GM10248 (cell line): ENCODE measurements at places on chromosomes 5 and 9.

- DNase-seq: peak; percentile 99
Measured at GRCh38 chr5:34929134-34929719, at the start of gene DNAJC21. Gene DNAJC21, plus strand, starts transcription at chr5:34929559. Its CDS starts 261 bp downstream, at chr5:34929820.

- DNase-seq: peak; percentile 82
Measured at GRCh38 chr9:83622939-83623678, at the start of gene IDNK. Gene IDNK, plus strand, starts transcription at chr9:83623143. Its CDS starts 29 bp downstream, at chr9:83623172.

DNA sequence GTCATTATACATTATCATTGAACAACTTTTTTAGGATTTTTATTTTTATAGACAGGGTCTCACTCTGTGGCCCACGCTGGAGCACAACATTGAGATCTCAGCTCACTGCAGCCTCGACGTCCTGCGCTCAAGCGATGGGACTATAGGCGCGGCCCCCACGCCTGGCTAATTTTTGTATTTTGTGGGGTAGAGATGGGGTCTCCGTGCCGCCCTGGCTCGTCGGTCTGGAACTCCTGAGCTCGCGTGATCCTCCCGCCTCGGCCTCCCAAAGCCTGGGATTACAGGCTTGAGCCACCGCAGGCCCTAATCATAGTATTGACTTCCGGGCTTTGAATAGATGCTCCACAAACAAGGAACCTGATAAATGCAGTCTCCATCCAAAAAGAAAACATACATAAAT is 1.4 kb upstream of the EDF1 start:
- DNase-seq: no peak

DNA sequence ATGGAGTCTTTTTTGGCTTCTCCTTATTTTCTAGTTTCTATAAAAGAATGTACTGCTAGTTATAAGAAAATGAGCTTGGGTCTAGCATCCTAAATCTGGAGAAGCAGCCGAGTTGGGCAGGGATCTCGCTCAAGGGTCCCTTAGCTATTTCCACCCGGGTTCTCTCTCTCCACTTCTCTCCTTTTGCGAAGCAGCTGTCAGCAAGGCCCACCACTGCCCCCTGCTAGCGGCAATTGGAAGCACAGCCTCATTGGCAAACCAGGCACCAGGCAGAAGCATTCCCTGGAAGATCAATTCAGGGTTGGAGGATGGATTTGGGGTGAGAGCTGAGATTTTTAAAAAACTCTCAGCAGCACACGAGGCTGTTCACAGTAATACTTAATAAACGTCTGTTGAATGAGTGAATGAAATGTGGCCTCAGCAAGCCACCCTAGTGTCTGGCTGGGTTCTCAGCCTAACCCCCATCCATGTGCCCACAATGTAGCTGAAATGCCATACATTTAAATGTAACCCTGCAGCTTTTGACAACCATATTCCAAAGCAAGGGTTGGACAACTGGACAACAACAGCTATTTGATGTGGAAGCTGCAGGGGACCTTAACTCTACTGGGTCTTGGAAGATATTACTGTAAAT is 34.6 kb upstream of the TNIP1 start:
- DNase-seq: peak; percentile 69

DNA sequence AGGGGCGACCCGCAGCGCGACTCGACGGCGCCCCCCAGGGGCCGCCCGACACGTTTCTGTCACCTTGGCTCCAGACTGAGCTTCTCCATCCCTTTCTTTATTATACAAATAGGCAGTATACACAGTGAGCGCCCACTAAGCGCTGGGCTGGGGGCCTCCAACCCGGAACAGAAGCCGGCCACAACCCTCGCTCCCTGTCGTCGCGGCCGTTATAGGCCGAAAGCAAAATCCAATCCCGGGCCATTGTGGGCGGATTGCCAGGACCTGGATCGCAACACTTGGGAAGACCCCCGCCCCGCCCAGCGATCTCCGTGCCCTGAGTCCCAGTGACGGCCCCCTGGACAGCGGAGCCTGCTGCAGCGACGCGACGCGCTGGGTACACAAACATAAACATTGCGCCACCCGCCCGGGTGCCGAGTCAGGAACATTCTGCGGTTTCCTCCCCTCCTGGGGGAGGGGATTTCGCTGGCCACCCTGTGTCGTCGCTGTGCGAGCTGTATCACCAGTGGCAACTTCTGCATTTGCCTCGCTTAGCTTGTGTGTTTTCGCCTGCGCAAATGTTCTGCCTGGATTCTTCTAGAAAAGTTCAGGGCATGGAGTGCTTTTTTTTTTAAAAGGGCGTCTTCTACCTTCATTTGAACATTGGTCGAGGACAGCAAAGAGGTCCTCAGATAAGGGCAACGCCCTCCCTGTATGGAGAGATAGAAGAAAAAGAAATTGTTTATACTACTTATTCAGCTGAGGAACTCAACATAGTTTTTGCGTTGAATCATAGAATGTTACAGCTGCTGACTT is 1.3 kb upstream of the DUSP1 start:
- DNase-seq: peak; percentile 78

- no peak for DNase-seq
Measured at GRCh38 chr5:89900346-89900745, 509.2 kb downstream of the CETN3 start.

GRCh38 chr9:113416149-113416721 is 5.7 kb downstream of the C9orf43 start:
- peak; percentile 72 for DNase-seq

DNA sequence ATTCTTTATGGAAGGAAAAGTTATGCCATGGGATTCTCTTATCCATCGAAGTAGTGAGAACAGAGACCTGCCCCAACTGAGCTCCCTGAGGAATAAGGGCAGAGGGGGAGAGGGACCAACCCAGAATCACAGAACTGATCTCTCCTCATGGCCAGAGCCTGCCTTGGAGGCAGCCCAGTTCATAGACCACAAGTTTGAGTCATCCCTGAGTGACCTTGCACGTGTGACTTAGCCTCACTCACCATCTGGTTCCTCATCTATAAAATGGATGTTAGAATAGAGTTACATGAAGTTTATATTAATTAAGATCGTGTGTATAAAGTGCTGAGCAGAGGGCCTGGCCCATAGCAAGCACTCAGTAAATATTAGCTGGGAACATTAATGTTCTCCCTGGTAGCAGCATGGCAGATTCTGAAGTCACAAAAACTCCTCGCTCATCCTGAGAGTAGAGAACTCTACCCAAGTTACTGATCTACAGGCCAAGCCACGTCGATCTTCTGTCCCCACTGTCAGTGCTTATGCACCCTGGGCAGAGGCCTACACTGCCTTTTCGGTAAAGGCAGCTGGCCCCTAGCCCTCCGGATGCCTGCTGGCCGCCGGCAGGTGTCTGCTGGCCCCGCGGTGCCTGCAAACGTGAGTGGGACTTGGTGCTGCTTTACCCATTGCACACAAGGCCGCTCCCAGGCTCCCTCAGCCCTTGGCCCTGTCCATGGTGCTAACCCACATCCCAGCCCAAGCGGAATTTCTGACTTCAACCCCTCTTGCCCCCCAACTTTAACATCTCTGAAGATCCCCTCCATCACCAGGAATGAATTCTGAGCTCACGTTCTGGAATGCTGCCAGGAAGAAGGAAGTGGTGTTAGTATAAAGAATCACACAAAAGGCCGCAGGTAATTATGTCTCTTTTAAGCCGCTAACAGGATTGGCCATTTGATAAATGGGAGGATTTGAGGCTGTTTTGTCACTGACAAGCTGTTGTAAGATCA is 61.1 kb upstream of the ARAP3 start:
- no peak for DNase-seq

- DNase-seq: no peak
Measured at GRCh38 chr9:136697146-136697820, 10.0 kb upstream of the AGPAT2 start.

DNA sequence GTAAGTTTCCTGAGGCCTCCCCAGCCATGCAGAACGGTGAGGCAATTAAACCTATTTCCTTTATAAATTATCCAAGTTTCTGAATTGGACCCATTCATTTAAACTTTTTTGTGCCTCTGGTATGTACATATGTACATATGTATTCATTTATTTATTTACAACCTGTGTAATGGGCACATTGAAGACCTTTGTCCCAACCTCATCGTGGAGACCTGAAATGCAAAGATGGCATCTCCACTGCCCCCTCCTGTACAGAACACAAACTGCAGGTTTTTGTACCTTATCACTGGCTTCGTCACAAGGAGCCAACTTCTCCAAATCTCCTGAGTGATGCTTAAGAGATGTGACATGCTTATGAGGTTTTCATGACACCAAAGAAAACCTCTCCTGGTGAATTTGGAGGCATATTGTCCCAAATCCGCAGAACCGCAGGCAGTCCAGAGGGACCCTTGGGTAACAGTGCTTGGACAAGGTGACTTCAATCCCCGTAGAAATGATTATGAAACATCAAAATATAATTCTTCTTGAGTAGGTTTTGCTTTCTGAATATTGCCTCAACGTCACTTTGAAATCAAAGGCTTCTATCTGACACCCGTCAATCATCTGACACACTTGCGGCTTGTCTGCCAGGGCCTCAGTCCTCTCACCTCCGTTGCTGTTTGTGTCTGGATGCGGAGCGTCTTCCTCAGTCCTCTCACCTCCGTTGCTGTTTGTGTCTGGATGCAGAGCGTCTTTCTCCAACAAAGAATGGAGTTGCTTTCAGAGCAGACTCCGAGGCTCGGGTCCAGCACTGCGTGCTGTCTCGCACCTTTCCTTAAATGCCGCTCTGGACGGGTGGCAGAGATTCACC is 135.0 kb upstream of the IRX4 start:
- peak; percentile 49 for DNase-seq

DNA sequence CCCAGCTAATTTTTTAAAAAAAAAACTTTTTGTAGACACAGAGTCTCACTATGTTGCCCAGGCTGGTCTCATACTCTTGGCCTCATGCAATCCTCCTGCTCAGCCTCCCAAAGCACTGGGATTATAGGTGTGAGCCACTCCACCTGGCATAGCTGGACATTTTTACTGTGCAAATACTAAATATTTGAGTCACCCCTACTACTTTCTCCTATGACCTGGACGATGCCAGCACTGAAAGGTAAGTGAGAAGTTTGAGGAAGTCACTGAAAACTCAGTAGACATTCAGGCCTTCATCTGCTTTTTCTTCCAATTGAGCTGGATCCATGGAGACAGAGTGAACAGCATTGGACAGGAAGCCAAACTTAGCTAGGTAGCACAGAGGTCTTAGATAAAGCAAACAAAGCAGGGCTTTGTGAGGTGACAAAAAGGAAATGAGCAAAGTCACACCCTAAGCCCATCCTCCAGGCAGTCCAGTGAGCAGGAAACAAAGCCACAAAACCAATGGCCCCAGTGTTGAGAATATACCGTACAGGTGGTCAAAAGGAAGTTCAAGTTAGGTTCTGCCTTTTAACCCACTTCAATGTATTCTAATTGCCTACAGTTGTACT is 192.6 kb upstream of the RASA1 start:
- DNase-seq: peak; percentile 44

DNA sequence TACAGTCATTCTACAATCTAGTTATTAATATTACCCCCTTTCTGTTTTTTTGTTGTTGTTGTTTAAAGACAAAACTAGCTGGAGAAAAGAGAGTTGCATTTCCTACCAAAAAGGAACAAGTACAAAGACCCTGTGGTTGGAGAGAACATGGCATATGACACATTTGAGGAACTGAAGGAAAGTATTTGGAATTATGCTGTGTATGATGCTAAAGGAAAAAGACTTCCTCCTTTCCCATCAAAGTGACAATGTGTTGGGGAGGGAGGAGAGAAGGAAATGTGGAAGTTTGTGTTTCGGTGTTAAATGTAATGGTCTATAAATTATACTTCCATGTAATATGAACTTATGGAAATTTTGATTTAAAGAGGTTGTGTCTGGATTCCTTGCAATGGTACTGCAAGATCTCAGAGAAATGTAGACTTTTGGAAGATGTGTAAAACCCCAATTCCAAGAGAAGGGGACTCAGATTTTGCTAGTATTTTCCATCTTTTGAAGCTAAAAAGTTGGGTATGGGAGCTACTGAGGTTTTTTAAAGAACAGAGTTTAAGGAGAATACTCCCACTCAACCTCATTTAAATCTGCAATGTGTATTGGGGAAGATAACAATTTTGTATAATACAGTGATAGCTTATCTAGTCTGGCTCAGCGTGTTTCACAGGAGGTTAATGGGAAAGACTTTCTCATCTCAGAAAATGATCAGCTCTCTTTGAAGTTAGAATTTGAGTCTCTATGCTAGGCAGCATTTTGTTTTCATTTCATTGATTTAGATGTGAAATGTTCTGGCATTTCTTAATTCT is 15.4 kb upstream of the TNFSF8 start:
- DNase-seq: no peak

- peak; percentile 31 for DNase-seq
Measured at GRCh38 chr5:78320401-78320800, 25.9 kb upstream of the AP3B1 start.

DNA sequence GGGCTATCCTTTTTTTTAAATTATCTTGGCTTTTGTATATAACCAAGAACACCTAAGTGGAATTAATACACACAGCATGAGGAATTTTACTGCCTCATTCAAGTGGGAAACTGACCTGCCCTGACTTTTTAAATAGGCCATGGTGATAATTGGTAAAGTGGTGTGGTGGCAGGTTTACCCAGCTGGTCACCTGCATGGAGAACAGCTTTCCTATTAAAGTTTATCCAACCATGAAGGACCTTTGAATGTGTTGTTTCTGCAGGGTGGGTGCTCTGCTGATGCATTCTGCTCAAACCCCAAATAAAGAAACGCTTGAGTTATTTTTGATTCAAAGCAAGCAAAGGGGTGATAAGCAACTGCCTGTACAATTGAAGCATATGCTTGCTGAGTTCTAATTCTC is 261.0 kb upstream of the GRIN3A start:
- DNase-seq: no peak

DNA sequence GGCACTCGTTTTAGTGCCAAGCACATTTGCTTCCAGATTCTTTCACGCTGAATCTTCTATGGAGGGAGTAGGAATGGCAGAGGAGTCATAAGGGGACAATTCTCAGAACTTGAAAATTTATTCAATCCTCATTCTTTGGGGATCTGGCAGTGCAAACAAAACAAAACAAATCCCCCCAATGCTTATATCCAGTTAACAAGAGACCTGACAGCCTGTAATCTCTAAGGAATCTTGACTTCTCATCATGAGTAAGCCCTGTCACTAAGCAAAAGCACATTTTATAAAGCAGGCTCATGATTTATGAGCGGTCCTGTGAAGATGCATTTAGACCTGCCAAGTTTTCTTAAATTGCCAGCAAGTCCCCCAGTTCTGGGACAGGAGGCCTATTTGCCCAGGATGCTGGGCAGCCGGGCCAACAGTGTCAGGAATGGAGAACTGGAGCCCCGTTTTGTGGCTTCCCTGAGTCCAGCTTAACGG is 513.9 kb downstream of the CTNND2 start:
- DNase-seq: no peak

DNA sequence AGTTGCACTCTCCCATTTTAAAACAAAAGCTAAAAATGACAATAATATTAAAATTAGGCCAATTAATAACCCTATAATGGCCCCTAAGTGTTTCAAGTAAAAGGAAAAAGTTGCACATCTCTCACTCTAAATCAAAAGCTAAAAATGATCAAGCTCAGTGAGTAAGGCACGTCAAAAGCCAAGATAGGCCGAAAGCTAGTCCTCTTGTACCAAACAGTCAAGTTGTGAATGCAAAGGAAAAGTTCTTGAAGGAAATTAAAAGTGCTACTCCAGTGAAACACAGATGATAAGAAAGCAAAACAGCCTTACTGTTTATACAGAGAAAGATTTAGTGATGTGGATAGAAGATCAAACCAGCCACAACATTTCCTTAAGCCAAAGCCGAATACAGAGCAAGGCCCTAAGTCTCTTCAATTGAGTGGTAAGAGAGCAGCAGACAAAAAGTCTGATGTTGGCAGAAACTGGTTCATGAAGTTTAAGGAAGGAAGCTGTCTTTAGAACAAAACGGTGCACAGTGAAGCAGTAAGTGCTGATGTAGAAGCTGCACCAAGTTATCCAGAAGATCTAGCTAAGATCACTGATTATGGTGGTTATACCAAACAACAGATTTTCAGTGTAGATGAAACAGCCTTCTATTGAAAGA is 144.1 kb upstream of the ACOT12 start:
- DNase-seq: no peak

- no peak for DNase-seq
Measured at GRCh38 chr5:38462976-38463633, 93.3 kb downstream of the LIFR start.
